ENCODE measurements at places on chromosomes 1 and 21. TPM values are rescaled to one million over a fixed set of nuclear protein-coding genes. Genes with fewer than 3 reads are reported as not detected.

NR1I3 gene
- not detected for total RNA-seq

SLC2A5 gene
- 0.70 TPM for total RNA-seq

GSTM4 gene
- total RNA-seq: 11.9 TPM

AUNIP gene
- total RNA-seq: 12.3 TPM

BRDT gene
- not detected for total RNA-seq

C1orf94 gene
- total RNA-seq: not detected

DMRTA2 gene
- 3.1 TPM for total RNA-seq

VN1R5 gene
- total RNA-seq: not detected

KLHDC8A gene
- not detected for total RNA-seq

CD247 gene
- total RNA-seq: not detected

ABCB10 gene
- 27.5 TPM for total RNA-seq

ATP6V1G3 gene
- 4.7 TPM for total RNA-seq

OR2C3 gene
- not detected for total RNA-seq

ARTN gene
- total RNA-seq: not detected

ODF2L gene
- 9.7 TPM for total RNA-seq

GSTM5 gene
- 6.0 TPM for total RNA-seq

OR2T11 gene
- not detected for total RNA-seq

TCHHL1 gene
- total RNA-seq: not detected

F5 gene
- 0.50 TPM for total RNA-seq

ASTN1 gene
- total RNA-seq: not detected

LIN9 gene
- total RNA-seq: 11.0 TPM

GLMN gene
- total RNA-seq: 12.9 TPM

RPAP2 gene
- 16.8 TPM for total RNA-seq

EDARADD gene
- 14.4 TPM for total RNA-seq

CFHR5 gene
- not detected for total RNA-seq

EVA1C gene
- total RNA-seq: not detected

IL20 gene
- not detected for total RNA-seq

Measured in Caco-2 (cell line).